ENCODE measurements at places on chromosomes 6 and 20.

GRCh38 chr6:83488448-83488847 lies 23.9 kb upstream of the PRSS35 start:
- DNase-seq: no peak

- DNase-seq: peak; percentile 82
These were observed 80.9 kb downstream of the HAO1 start for GRCh38 chr20:7859356-7859802.

- no peak for DNase-seq
These were observed 68.3 kb upstream of the DST start for GRCh38 chr6:56710967-56711366.

- no peak for DNase-seq
These were observed 851.0 kb upstream of the EPHA7 start for GRCh38 chr6:94270091-94270948.

GRCh38 chr6:51300510-51300909 lies 481.8 kb downstream of the TFAP2B start:
- no peak for DNase-seq

- DNase-seq: no peak
These were observed 23.5 kb downstream of the PLEKHG1 start for GRCh38 chr6:150622941-150623874.

GRCh38 chr6:108974201-108974600 lies 120.4 kb downstream of the SESN1 start:
- DNase-seq: no peak
